ENCODE measurements at places on chromosomes 11 and 22.

- DNase-seq = no peak
Measured at GRCh38 chr11:24872186-24872585, 375.3 kb downstream of the LUZP2 start.

DNA sequence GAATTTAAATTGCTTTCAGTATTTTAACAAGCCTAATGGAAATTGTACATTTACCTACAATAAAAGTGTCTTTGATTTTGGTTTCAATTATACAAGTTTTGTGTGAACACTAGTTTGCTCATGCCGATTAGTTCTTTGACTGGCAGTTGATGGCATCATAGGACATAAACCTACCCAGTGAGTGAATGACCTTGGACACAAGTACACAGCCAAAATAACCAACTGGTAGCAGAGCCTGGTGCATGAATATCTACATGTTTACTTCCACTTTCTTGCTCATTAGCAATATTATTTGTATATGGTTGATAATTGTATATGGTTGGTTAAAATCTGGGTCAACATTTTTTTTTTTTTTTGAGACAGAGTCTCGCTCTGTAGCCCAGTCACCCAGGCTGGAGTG lies 37.8 kb downstream of the STIM1 start:
- no peak for DNase-seq

GRCh38 chr11:94007906-94008305 lies 13.2 kb upstream of the HEPHL1 start:
- no peak for DNase-seq

GRCh38 chr11:122758339-122758738 lies 80.0 kb upstream of the CRTAM start:
- no peak for DNase-seq

- DNase-seq = no peak
Measured at GRCh38 chr11:68048681-68049508, 10.1 kb downstream of the TCIRG1 start.

DNA sequence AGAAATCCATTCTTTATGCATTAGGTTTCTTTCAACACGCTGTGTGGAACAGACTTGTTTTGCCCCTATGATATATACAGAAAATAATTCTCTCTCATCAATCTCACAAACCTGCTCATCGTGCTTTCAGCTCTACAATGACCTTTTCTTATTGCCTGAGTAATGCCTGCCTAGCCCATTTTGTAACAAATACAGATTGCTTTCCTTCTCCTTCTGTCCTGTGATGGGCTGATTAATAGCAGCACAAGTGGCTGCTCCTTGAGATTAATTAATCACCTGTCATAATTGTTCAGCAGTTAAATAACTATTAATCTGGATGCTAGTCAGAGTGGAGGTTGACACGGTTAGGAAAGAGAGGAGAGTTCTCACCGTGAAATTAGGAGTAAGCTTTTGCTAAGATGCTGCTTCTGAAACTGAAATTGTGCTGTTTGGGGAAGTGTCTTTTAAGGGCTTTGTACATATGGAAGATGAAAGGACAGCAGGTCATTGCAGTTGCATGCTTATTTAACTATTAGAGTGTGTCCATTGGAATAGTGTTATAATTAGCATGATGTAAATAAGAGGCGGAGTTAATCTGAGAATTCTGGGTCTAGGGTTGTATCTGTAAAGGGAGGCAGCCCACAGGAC lies 1430.5 kb downstream of the FAM181B start:
- no peak for DNase-seq

DNA sequence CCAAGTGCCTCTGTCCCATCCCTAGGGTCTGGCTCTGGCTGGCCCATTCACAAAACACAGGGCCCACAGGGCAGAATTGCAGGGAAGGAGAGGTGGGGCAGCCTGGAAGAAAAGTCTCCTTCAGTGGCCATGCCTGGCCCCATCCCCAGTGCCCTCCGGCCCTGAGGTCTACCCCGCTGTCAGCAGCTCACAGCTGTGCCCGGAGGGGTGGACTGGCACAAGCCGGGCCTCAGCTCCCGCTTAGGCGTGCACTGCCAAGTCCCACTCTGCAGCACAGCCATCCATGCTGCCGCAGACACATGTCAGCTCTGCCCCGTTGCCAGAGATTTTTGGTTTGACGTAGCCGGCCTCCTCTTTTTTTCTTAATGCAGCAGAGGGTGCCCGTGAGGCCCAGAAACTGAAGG lies 3.9 kb upstream of the SCN2B start:
- no peak for DNase-seq

- DNase-seq = no peak
Measured at GRCh38 chr11:128520888-128521681, 66.3 kb downstream of the ETS1 start.

DNA sequence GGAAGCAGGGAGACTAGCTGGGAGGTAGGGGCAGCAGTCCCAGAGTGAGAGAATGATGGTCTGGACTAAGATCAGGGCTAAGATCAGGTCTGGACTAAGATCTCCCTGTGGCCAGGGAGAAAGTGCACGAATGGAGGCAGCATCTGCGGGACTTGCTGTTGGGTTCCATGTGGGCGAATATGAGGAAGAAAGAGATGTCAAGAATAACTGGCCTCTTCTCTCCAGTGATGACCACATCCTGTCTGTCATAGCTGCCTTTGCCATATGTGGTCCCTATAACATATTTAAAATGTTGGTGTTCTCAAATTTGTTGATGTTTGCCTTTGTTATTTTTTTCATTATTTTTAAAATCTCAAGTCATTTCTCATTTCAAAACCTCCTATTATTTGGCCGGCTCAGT lies 27.4 kb upstream of the CXCR5 start:
- DNase-seq = no peak

DNA sequence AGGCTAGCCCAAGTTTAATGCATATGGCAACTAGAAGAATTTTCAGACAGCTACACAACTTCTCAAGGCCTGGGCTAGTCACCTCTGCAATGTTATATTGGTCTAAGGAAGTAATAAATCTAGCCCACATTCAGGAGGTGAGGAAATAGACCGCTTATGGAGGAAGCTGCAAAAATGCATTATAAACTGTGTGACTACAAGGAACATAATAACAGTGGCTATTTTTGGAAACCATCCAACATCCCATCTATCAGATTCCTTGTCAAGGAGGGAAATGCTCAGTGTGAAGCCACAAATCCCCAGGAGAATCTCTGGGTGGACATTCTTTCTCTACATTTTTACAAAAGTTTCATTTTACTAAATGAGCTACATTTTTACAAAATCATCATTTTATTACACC lies 76.1 kb downstream of the BBOX1 start:
- DNase-seq = no peak

GRCh38 chr11:109731451-109731850 lies 309.5 kb downstream of the C11orf87 start:
- no peak for DNase-seq

DNA sequence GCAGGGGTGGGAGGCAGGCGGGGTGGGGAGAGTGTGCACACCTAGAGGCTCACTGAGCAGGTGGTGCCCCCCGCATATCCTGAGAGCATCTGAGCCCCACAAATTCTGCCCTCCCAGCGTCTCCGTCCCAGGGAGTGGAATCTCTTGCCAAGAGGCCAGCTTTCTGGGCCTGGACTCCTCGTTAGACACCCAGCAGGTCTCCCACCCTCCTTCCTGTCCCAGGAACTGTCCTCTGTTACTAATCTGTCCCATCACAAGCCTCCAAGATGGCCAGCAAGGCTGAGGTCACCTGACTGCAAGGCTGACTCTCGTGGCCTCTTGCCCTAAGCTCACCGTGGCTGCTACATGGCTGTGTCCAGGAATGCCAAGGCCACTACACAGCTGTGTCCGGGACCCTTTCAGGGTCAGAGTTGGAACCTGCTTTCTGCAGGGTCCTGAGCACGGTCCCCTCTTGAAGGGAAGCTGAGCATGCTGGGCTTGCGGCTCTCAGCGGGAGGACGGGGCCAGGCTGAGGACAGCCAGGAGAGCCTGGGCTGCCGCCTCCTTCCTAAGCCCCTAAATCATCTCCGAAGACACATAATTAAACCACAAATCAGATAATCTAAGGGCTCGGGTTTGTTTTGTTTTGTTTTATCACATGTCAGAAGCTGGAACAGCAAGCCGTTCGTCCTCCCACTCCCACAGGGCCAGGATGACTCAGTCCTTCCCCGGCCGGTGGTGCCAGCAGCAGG lies 1327.3 kb downstream of the TBC1D22A start:
- DNase-seq = no peak

GRCh38 chr11:75406338-75406777 lies 7.0 kb downstream of the RPS3 start:
- DNase-seq = no peak

DNA sequence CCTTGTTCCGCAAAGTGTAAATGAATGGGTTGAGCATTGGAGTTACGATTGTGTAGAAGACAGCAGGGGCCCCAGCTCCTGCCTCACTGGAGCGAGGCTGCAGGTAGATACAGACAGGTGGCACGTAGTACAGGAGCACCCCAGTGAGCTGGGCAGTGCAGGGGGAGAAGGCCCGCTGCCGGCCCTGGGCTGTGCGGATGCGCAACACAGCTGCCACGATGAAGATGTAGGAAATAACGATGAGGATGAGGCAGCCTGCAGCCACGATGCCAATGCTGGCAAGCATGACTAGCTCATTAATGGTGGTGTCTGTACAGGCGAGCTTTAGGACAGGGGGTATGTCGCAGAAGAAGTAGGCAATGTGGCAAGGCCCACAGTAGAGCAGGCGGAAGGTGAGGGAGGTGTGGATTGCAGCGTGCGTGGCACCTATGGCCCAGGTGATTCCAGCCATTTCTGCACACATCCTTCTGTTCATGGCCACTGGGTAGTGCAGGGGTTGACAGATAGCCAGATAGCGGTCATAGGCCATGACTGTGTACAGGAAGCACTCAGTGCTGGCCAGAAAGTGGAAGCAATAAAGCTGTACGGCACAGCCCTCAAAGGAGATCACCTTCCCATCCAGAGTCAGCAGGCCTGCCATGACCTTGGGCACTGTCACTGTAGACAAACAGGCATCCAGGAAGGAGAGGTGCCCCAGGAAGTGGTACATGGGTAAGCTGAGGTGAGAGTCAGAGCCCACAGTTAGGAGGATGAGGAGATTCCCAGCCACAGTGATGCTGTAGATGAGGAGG lies 616 bp downstream of the OR10S1 start:
- no peak for DNase-seq

All from RCC 7860 (cell line).